ENCODE measurements at places on chromosomes 7 and 10. TPM values are rescaled to one million over a fixed set of nuclear protein-coding genes. Genes with fewer than 3 reads are reported as not detected.
A peak's percentile ranks its signal among the peaks of the same experiment; 100 is the strongest.

- no peak for DNase-seq
Measured at GRCh38 chr10:29479081-29479925, 155.5 kb downstream of the SVIL start.

GRCh38 chr10:125801574-125801973 lies 21.5 kb downstream of the UROS start:
- DNase-seq = no peak

DNA sequence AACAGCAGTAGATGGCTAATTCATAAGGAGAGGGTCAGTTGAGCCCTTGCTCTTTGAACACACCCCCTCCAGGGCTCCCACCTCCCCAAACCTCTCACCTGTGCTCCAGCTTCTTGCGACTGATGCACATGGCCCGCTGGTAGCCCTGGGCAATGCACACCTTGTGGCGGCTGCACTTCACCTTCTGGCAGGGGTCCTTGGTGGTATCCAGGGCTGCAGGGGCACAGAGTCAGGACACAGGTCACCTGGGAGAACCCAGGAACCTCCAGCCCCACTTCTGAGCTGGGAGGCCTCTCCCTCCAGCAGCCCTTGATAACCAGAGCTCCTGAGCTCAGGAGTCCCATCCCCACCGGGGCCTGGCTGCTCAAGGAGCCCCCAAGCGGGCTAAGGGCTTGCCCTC lies 16.3 kb downstream of the SPOCK2 start:
- no peak for DNase-seq

GRCh38 chr7:19690736-19691135 lies 18.1 kb downstream of the POLR1F start:
- no peak for DNase-seq

DNA sequence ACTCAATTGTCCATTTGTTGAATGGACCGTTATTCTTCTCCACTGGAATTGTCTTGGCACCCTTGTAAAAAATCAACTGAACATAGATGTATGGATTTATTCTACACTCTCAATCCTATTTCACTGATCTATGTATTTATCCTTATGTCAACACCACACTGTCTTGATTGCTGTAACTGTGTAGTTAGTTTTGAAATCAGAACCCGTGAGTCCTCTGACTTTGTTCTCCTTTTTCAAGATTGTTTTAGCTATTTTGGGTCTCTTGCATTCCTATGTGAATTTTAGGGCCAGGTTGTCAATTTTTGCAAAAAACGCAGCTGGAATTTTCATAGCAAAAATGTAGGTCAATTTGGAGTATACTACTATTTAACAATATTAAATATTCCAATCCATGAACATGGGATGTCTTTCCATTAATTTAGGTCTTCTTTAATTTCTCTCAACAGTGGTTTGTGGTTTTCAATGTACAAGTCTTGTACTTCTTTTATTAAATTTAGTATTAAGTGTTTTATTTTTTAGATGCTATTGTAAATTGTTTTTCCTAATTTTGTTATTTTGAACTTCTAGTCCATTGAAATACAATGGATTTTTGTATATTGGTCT lies 10.0 kb downstream of the CAMK2B start:
- DNase-seq = no peak

DNA sequence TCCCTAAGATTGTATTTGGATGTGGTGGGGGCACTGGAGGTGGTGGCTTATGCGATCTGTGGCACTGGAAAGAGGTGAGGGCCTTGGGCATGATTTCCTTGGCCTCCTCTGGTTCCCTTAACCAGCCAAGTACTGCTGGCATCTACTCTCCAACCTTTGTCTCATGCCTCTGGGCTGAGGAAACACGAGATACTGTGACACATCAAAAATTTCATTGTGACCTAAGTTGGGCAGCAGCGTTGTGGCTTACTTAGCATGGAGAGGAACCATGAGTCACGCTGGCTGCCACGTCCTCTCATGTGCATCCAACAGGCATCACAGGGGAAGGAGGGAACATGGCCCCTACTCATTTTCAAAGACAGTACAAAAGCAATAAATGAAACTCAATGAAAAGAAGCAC lies 29.7 kb upstream of the GSDME start:
- DNase-seq = peak; percentile 90

DNA sequence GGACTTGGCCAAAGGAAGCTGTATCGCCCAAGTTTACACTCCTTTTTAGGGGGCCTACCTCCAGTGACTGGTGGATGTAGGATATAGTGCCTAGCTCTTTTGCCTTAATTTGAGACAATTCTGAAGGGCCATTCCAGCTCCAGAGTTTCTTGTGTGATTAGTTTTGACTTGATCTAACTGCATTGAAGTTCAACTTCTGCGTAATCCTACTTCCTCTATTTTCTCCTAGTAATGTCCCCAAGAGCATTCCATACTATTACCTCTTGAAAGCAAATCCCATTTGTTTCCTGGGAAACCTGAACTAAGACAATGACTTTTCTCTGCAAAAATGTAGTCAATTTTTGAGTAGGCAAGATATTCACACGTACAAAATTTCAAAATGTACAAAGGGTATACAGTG lies 4.7 kb upstream of the H2AZ2 start:
- no peak for DNase-seq

DNA sequence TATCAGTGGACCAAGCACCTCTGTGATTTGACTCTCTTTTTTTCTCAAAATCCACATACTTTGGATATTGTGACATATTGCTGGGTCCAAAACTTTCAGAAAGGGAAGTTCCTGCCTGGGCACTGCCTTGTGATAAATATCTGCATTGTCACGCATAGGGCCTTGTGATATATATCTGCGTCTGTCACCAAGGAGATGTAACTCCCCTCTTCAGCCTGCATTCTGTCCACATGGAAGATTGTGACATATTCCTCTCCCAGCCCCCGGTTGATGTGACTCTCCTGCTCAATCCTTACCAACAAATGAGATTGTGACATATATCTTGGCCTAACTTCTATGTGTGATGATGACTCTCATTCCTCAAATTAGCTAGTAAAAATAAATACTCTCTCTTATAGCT lies 25.4 kb upstream of the ZNF107 start:
- DNase-seq = no peak

DNA sequence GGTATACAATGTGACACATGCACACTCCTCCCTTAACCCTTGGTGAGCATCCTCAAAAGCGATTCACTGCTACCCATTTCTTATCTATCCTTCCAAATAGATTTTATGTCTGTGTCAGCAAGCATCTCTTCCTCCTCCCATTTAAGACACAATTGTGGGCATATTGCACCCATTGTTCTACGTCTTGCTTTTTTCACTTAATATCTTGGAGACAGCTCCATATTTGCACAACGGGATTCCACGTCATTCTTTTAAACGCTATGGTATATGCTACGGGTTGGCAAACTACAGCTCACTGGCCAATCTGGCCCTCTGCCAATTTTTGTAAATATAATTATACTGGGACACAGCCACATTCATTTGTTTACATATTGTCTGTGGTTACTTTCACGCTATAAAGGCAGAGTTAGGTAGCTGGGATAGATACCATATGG lies 88.6 kb downstream of the RNF216 start:
- no peak for DNase-seq

DNA sequence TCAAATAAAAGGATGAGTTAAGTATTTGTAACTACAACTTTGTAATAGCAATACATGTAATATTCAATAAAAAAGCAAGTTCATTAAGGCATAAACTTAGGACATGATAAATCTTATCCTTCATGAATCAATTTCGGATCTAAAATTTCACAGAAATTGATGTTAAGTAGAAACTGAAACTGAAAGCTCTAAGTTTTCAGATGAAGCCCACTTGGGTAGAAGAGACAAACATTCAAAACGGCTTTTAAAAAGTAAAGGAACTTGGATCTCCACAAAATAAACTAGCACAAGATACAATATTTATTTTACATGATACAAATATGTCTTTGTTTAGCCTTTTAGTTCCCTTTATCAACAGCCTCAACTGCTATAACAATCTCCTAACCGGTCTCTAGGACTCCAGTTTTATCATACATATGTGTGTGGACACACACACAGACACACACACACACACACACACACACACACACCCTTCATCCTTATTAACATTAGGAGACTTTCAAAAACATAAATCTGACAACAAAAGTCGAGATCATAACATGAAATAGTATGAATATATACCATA lies 83.7 kb downstream of the USP6NL start:
- no peak for DNase-seq

- DNase-seq = no peak
Measured at GRCh38 chr7:13024121-13024674, 336.8 kb downstream of the ARL4A start.

- DNase-seq = no peak
Measured at GRCh38 chr7:2040893-2041270, 191.9 kb downstream of the MAD1L1 start.

Gene MRC1
- total RNA-seq = 11.6 TPM

Gene ASZ1
- total RNA-seq = not detected

Gene ANKRD22
- total RNA-seq = not detected

Gene NKX2-3
- not detected for total RNA-seq

Gene IL2RA
- not detected for total RNA-seq
